ENCODE measurements at places on chromosomes 1 and 21.
A peak's percentile ranks its signal among the peaks of the same experiment; 100 is the strongest.

GRCh38 chr1:115302390-115302961 is 35.6 kb downstream of the NGF start:
- no peak for DNase-seq

DNA sequence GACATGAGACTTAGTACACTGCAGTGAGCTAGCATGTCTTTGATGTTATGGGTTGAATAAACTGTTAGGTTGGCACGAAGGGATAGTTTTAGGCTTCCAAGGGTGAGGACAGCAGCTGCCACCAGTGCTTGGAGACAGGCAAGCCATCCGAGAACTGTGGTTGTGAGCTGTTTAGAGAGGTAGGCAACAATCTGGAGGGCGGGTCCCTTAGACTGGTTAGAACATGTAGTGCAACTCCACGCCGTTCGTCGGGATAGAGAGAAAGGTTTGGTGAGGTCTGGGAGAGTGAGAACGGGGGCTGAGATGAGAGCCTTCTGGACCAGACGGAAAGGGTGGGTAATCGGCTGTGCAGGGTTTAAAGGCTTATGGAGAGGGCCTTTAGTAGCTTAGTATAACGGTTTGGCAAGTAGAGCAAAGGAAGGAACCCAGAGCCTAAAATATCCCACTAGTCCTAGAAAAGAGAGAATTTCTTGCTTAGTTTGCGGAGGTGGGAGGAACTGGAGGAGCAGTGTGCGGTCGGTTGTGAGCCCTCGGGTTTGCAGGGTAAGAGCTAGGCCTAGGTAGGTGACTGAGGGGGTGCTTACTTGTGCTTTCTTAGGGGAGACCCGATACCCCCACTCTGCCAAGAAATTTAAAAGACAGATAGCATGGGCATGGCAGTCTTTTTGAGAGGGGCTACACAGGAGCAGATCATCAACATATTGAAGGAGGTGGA is 72.8 kb downstream of the CNST start:
- no peak for DNase-seq

GRCh38 chr1:215710036-215710898 is 143.2 kb downstream of the KCTD3 start:
- DNase-seq: no peak

DNA sequence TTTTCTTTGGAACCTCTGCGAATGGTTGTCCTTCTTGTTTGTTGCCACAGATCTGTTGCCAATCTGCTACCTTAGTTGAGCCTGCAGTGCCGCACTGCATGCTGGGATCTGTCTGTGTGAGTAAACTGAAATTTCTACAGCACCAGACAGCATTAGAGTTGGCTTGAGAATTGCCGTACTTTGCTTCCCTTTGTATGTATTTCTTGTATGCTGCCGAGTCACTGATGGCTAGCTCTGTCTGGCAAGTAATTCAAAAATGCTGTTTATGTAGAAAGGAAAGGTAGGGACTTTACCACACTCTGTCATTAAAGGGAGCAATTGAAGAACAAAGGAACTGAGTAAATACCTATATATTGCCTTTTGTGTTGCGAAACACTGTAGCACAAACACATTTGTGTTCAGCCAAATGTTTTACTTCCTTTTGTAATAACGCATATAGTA is 857.4 kb downstream of the USP25 start:
- DNase-seq: no peak

DNA sequence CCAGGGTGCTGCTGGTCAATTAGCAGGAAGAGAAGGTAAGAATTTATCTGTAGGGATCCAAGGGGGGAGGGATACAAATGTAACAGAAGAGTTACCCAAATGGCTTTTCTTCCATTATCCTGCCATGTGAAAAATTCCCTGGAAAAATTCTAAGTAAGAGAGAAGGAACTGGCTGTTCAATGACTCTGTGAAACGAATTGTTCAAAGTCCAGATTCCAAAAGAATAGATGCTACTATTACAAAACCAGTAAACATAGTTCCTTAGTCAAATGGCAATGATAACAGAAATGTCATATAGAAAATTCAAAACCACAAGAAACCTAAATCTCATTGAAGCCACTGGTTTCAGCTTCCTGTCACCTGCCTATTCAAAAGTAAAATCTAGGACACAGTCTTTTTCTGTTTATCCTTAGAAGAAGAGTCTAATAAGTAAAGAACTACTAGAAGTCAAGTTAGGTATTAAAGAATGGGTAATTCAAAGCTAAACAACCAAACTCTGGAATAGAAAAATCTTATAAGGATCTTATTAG is 102.6 kb downstream of the ZNF644 start:
- DNase-seq: peak; percentile 3

DNA sequence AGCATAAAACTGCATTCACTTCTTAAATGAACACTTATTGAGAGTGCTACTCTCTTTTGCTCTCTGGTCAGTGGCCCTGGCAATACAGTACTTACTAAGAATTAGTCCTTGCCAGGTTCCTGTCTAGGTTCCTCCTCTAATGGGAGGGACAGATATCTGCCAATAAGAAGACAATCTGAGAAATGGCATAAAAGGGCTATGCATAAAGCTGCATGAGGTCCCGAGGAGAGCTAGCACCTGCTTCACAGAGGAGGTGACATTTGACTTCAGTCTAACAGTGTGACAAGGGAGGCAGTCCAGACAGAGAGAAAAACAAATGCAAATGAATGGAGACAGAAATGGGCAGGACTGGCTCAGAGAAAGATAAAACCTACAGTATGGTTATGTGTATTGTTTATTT is 357.1 kb upstream of the SGIP1 start:
- no peak for DNase-seq

Measured in CD4-positive, alpha-beta T cell treated with Interleukin-17A for 1 hour (primary cell).